Retina (tissue), 1 donor: ENCODE measurements at places on chromosomes 12 and 14.

DNA sequence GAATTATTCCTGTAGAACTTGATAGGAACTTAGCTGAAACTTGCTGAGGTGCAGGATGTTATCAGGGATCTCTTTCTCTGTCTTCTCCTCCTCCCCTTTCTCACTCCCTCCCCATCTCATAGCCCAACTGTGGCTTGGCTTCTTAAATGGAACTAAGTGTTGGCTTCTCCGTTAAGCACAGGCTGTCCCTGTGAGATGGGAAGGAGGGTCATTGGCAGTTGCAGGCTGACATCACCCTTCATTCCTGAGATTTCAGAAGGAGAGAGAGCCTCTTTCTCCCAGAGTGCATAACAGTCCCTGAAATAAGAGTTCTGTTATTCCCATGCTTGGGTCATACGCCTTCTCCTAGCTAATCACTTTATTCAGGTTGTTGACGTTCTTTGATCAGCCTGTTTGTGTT, 162.0 kb downstream of the UNC79 start:
- DNase-seq, result no peak

DNA sequence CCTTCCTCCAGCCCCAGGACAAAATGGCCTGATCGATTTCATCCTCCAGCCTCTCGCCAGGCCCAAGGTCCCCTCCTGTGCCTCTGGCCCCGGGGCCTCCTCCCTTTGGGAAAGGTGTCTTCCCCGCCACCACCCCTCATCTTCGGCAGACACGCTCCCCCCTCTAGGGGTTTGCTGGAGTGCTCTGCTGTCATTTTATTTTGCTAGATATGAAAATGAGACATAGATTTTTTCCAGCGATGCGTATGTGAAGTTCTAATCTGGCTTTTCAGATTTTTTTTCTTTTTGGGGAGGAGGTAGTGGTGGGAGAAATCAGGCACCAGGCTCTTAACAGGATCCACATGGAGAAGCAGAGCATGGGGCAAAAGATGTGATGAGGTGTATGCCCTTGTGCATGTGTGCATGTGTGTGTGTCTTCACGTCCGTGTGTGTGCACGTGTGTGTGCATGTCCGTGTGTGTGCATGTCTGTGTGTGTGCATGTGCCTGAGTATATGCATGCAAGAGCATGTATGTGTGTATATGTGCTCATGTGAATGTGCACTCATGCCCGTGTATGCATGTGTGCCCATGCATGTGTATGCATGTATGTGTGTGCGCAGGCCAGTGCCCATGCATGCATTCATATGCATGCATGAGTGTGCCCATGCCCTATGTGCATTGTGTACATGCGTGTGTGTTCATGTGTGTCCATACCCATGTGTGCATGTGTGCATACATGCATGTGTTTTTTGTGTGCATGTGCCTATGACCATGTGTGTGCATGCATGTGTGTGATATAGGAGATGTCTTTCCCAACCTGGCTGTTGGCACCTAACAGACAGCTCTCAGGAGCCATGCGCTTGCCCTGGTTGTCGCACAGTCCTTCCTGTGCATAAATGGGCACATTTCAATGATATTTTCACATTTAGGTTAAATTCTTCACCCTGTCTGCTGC, 203.0 kb downstream of the RBM19 start:
- DNase-seq, result peak; percentile 85

DNA sequence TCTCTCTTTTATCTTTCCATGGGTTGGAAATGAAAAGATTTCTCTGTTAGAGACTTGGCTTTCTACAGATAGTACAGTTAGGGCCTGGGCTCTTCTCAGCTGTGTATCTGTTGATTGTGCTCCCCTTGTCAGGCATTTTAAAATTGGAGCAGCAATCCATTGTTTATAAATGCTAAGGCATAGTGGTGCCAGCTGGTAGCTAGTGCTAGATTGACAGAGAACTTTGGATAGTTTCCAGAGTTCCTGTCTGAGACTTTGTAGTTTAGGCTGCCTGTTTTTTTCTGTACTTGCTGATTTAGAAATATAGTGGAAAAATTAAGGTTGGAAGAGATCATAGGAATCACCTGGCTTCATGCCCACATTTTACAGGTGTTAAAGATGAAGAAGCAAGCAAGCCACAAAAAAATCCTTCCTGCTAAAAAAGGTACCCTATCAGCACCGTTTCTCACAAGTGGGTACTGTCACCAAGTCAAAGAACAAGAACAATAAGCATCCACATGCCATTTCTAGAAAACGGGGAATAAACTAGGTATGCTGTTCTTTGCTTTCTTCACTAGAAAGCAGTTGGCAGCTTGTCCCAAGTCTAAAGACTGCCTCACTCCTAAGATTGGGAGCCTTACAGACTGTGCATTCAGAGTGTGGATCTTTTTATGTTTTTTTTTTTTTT, 6.2 kb downstream of the TTLL5 start:
- DNase-seq, result no peak

DNA sequence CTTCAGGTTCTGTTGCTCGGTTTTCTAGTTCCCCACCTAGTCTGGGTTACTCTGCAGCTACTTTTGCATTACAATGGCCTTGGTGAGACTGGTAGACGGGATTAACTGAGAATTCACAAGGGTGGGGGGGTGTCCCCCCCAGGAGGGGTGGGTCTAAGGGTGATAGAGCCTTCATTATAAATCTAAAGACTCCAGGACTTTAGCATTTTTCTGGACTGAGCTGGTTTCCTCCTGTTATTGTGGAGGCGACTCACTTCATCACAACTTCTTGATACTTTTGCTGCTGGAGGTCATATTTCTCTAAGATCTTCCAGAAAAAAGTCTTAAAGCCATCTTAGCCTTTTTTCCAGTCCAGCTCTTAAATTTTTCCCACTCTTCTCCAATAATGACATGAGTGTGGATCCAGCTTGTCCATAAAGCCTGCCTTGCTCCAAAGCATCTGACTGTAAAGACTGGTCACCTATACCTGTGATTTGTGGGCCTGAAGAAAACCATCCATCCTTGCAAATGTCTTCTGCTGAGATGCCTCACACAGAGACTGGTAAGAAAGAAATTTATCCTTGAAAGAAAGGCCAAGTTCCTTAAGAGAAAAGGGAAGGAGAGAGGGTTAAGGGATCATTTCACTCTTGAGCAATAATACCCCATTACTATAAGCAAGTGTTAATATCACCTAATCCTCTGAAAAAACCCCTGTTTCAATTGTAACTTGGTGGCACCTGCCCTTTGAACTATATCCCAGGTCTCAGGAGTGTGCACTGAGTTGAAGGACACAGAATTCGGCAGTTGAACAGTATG, 19.7 kb upstream of the SLC2A14 start:
- DNase-seq, result no peak

GRCh38 chr12:27595231-27595642, 71.2 kb downstream of the PPFIBP1 start:
- DNase-seq, result peak; percentile 38

GRCh38 chr12:132174015-132174838, 30.0 kb downstream of the NOC4L start:
- no peak for DNase-seq

- DNase-seq, result peak; percentile 55
Observed at GRCh38 chr12:52004042-52004648, 2.6 kb upstream of the TAMALIN start.

- no peak for DNase-seq
Observed at GRCh38 chr14:94761348-94761996, 8.4 kb downstream of the GSC start.
